Esophagus squamous epithelium (tissue), 5 donors: ENCODE measurements at places on chromosomes 3 and 15.

- DNase-seq: no peak
These were observed 319.7 kb downstream of the UACA start for GRCh38 chr15:70443486-70444273.

- DNase-seq: no peak
These were observed 45.0 kb downstream of the GPR176 start for GRCh38 chr15:39874890-39875549.

DNA sequence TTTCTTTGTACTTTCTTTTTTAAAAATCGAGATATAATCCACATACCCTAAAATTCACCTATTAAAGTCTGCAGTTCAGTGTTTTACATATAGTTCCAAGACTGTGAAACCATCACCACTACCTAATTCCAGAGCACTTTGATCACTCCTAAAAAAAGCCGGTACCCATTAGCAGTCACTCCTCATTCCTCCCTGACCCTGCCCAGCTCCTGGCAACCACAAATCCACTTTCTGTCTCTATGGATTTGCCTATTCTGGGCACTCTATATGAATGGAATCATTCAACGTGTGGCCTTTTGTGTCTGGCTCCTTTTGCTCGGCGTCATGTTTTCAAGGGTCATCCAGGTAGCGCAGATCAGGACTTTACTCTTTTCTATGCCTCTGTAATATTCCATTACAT lies 17.3 kb downstream of the TRPM1 start:
- no peak for DNase-seq

GRCh38 chr3:189978753-189979152 lies 141.9 kb downstream of the P3H2 start:
- DNase-seq: no peak

- no peak for DNase-seq
These were observed 435 bp downstream of the SLC35G2 start for GRCh38 chr3:136819392-136819730.

DNA sequence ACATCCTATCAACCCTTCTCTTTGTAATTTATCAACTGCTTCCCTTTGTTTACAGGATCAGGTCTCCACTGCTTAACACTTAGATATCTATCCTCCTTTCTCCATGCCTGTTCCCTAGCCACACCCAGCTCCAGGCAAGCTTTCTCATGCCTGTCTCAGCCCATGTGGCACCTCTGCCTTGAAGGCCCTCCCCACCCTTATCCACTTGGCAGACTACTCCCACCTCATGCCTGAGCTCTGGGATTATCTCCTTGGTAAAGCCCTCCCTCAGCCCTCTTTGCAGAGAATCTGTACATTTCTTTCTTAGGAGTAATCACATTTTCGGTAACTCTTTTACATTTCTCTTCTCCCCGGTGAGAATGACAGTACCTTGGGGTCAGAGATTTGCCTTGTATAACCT lies 96.0 kb downstream of the ATP1B3 start:
- no peak for DNase-seq

DNA sequence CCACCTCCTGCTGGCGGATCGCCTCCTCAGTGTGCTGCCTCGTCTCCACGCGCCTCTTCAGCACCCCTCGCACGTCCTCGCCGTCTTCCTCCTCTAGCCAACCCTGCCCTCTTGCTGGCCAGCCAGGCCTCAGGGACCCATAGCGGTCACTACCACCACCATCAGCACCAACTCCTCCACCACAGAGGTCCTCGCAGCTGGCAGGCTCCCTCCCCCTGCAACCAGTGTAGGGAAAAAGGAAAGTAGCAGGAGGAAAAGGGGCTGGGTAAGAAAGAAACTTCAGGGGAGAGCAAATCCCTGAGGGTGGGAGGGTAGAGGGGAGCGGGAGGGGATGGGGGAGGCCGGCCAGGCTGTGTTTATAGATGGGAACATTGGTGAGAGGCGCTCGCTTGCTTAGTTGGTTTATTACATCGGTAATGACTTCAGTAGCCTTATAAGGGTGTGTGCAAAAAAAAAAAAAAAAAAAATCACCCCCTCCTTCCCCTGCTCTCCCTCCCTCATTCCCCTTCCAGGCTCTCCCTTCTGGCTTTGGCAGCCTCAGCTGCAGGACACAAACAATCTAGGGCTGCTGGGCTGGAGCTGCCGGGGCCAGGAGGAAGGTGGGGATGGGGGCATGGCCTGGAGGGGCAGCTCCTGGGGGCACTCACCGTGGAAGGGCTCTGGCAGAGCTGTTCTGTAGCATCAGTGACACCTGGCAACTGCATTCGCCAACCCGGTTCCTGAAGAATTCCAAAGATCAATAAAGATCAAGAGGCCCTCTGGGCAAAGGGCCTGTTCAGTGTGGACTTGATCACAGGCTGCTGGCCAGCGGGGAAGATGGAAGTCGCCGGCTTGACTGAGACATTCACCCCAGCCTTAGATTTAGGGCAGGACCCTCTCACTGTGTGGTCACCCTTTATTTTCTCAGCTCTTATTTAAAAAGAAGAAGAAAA lies 116.2 kb upstream of the HACD2 start:
- DNase-seq: no peak

DNA sequence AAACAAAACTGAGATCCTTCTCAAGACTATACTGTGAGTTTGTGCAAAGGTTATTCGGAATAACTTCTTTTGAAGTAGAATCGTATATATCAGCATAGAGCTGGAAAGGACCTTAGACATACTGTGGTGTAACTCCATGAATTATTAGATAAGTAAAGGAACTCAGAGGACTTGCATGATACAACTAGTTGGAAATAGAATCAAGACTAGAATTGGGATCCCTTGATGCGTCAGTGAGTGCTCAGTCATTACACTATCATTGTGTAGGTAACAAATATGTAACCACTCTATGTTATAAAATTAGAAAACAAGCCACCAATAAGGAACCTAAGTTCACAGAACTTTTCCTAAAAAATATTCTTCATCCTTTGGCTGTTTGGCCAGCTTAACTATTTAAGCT lies 61.1 kb downstream of the CBLB start:
- no peak for DNase-seq

- DNase-seq: no peak
These were observed 218.2 kb downstream of the ATP8B4 start for GRCh38 chr15:49900903-49901235.

GRCh38 chr15:41911691-41912345 lies 18.0 kb upstream of the SPTBN5 start:
- no peak for DNase-seq

DNA sequence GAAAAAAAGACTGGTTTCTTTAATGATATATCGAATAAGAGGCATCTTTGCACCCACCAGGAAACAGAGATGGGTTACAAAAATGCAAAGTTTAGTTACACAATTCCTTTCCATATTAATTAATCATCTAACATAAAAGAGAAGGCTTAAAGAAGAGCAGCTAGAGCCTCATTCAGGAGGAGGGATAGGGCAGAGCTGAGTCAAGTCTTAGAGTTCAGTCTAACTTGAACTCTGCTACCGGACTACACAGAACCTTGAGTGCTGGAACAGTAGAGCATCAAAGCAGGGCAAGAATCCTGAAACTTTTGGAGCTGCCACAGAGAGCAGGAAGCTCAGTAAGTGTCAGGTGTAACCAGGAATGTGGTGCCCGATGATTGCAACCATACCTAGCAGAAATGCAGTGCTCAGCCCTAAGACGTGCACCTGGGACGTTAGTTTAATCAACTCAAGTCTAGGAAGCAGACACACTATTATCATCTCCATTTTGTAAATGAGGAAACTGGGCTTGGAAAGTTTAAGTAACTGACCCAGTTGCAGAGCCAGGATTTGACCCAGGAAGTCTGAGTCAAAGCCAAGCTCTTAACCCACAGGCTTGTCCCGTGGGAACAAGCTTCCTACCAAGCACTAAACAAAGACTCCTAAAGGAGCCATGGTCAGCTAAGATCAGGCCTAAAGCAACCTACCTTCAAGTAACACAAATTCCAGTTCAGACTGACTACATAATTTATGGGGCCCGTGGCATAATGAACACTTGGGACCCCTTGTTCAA lies 187.4 kb downstream of the FOXP1 start:
- DNase-seq: no peak

GRCh38 chr3:112979244-112979832 lies 4.4 kb upstream of the CD200R1 start:
- no peak for DNase-seq

- no peak for DNase-seq
These were observed 28.8 kb upstream of the ANP32A start for GRCh38 chr15:68849497-68849896.

DNA sequence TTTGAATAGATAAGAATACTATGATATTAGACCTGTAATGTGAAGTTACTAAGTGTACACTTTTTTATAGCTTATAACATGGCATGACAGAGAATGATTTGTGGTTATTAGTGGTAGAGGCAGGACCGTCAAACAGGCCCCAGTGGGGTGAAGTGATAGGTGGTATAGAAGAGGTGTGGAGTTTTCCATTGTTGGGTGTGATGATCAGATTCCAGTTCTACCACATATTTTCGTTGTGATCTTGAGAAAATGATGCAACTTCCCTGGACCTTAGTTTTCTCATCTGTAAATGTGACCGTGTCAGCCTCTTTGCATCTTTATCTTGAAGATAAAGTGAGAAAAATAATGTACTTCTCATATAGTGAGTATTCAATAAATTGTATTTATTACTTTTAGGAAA lies 30.3 kb upstream of the UTS2B start:
- no peak for DNase-seq

DNA sequence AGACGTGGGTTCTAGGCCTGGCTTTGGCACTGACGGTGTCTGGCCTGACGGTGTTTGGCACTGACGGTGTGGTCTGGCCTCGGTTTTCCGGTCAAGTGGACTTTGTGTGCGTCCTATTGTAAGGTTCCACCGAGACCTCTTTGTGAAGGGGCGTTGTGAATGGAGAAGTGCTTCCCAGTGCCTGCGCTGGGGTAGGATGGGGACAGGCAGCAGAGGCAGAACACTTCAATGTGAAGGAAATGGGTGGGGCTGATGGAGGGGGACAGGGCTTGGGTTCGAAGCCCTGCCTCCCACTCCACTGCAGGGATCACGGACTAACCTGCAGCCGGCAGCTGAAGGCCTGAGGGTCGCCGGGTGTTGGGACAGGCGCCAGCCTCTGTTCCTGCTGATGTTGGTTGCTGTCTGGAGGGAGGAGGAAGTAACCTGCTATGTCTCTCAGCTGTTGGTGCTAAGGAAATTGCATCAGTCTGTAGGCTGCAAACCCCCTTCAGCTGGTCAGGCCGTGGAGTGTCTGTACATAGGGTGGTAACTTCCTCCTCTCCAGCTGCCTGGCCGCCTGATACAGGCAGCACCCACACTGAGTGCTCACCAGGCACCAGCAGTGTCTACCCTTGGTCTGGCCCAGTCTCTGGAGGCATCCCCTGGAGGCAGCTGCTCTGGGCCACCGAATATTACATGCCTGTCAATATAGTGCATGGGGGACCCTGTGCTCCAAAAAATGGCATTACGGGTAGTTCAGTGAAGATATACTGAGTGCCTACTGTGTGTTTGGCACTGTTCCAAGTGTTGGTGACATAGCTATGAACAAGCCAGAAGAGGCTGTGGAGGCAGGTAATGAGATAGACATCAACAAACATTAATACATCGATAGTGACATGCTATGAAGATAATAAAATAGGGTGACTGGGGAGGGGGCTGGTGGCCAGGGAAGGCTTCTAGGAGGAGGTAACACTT lies 1.1 kb downstream of the TM6SF1 start:
- DNase-seq: peak; percentile 3

DNA sequence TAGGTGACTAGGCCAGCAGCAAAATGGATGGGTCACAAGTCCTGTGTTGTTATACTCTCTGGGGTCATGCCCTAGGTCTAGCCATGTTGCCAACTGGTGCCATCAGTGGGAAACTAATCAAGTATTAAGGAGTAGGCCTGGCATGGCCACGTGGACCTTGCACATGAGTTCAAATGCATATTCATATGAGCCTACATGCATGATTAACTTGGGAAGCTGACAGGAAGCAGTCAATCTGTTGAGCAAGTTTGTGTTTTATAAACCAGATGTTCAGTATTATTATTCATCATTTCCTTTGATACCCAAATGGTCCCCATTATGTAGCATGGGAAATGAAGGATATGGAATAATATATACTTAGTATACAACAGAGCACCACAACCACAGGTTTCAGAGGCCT lies 95.0 kb downstream of the LRTM1 start:
- DNase-seq: no peak

GRCh38 chr15:66651198-66651597 lies 50.8 kb upstream of the SMAD6 start:
- no peak for DNase-seq

GRCh38 chr3:97820780-97821179 lies 1.0 kb upstream of the CRYBG3 start:
- DNase-seq: no peak

GRCh38 chr3:161423911-161424522 lies 52.7 kb upstream of the SPTSSB start:
- DNase-seq: no peak

GRCh38 chr3:185460719-185461350 lies 38.0 kb downstream of the TMEM41A start:
- DNase-seq: no peak

GRCh38 chr15:101455291-101456025 lies 34.0 kb downstream of the PCSK6 start:
- no peak for DNase-seq

- DNase-seq: no peak
These were observed 49.6 kb downstream of the ECT2 start for GRCh38 chr3:172800156-172800555.

GRCh38 chr3:179421500-179421899 lies 29.8 kb downstream of the GNB4 start:
- DNase-seq: no peak

GRCh38 chr15:96335411-96336024 lies 5.0 kb downstream of the NR2F2 start:
- DNase-seq: no peak

DNA sequence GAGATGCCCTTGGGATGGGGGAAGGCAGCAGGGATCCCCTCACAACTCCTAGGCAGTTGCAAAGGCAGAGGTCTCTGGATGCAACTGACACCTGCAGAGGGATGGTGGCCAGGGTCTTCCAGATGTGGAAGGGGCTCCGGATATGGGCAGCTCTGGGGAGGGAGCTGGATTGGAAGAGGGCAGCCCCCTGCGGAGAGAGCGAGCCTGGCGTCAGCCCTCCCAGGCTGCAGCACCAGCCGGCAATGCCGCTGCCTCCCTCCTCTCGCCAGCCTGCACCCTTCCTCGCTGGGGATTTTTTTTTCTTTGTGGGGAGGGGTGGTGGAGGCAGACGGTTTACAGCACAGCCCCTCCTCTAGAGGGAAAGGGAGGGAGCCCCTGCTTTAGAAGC lies 1.6 kb downstream of the INSYN1 start:
- DNase-seq: no peak

DNA sequence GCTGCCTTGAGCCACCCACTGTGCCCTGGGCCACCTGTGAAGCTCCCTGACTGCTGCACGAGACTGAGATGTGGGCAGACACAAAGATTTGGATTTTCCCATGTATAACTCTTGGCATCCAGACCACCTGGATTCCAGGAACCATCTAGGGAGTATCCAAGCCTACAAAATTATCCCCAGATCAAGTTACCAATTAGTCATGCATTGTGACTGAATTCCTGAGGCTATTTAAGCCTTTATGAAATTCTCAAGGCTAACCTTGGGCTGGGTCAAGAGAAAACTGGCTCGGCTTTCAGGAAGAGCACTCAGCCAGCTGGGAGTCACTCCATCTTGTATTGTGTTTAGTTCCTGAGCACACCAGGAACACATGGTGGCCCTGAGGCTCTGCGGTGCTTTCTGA lies 13.3 kb upstream of the ATP13A5 start:
- no peak for DNase-seq

GRCh38 chr3:56833022-56833421 lies 31.3 kb upstream of the ARHGEF3 start:
- no peak for DNase-seq

- DNase-seq: no peak
These were observed 40.5 kb upstream of the SMAD6 start for GRCh38 chr15:66661432-66662096.
